ENCODE measurements at places on chromosomes 1 and 21.

DNA sequence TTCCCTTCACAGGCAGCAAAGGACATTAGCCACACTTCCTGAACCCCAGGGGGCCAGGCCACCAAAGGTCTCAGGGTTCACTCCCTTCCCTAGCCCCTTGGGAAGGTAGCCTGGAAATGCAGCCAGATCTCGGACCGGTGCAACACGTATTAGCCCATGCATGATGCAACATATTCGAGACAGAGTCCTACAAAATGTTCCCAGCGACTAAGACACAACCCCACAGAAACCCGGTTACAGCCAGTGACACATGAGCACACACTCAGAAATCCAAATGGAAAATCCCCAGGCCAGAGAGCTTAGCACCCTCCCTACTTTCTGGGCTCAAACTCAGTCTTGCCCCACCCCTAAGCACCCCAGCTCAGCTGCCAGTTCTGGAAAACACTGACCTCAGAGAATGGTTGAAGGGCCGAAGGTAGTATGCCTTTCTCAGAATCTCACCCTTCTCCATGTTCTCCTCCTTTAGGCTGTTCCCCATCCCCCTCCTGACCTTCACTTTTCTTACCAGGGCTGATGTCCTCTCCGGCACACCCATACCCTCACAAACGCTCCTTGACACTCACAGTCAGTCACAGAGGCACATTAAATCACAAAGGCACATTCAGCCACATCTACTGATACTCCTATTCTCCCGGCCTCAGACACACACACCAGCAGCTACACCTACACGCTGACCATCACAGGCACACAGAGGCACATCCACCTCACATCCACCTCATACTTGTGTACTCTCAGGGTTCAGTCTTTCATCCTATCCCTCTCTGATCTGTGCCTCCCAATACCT lies at the start of gene TSPAN1:
Gene TSPAN1, plus strand, starts transcription at position 640 of the 784 bp plus-strand sequence. CDS start 6,021 bp downstream, outside the sequence.
- H3K27ac ChIP-seq = no peak within 1 kb of the TSS
- no peaks in the 10 kb centered on the region for H3K4me1 ChIP-seq
- no peaks in the 10 kb centered on the region for H3K36me3 ChIP-seq
- no peak for DNase-seq
- H3K4me3 ChIP-seq = no peak within 1 kb of the TSS

DNA sequence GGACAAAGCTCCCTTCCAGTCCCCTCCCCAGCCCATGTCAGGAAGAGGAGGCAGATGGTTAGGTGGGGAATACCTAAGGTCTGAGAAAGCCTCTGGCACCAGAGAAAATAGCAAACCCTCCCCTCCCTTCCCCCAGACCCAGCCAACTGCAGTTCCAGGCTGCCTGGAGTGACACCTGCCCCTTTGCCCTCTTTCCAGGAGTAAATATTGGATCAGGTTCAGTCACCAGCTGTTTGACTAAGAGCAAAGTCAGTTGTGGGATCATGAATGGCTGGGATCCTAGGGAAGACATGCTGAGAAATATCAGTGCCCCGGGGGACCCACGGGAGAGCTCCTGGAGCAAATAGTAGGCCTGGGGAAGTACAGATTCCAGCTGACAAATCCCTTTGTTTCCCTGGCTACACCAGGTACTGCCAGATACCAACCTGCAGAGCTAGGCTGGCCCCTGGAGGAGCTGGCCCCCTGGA lies 12.2 kb upstream of the CDK18 start:
- no peak overlapping the region for H3K4me3 ChIP-seq
- H3K27ac ChIP-seq = no peak overlapping the region
- DNase-seq = no peak
- H3K36me3 ChIP-seq = no peaks in the 10 kb centered on the region
- H3K27me3 ChIP-seq = peaks cover 42% of the 10 kb centered on the region
- peaks cover 16% of the 10 kb centered on the region for H3K4me1 ChIP-seq

- DNase-seq = no peak
- peak overlapping the region; percentile 5 for H3K27ac ChIP-seq
- H3K27me3 ChIP-seq = no peaks in the 10 kb centered on the region
- H3K36me3 ChIP-seq = peaks cover 24% of the 10 kb centered on the region
- peaks cover 67% of the 10 kb centered on the region for H3K4me1 ChIP-seq
These were observed 12.8 kb downstream of the PMF1 start for GRCh38 chr1:156225677-156226014.

- no peak overlapping the region for H3K27ac ChIP-seq
- H3K4me3 ChIP-seq = no peak overlapping the region
- peaks cover 9% of the 10 kb centered on the region for H3K4me1 ChIP-seq
- no peaks in the 10 kb centered on the region for H3K27me3 ChIP-seq
- no peaks in the 10 kb centered on the region for H3K36me3 ChIP-seq
These were observed 7.2 kb downstream of the CD5L start for GRCh38 chr1:157834430-157834829.

Data from activated T-cell treated with anti-CD3 and anti-CD28 coated beads, Interleukin-2, amount 50 U/mL, for 72 hours (primary cell).